ENCODE measurements at places on chromosomes 13 and 19.

- DNase-seq, result no peak
These were observed 106.3 kb upstream of the SERTM1 start for GRCh38 chr13:36567485-36567884.

DNA sequence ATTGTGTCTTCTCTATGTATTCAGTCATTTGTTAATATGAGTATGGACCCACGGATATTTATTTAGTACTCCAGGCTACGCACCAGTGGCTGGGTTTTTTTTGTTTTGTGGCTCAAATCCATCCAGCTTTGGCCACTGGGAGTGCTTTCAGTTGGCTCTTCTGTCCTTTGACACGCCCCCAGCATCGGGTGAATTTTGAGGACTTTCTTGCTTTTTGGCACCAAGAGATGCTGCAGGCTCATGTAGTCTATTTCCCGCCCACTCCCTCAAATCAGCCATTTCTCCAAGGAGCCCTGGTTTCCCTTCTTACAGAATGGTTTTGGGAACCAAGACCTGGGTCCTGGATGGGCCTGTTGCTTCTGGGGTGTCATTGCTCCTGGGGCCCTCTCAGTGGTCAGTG, 55.8 kb downstream of the SMARCA4 start:
- no peak for DNase-seq

GRCh38 chr13:40207001-40207478, 459.4 kb downstream of the FOXO1 start:
- DNase-seq, result no peak

- no peak for DNase-seq
These were observed 10.3 kb upstream of the RNF113B start for GRCh38 chr13:98187155-98187964.

DNA sequence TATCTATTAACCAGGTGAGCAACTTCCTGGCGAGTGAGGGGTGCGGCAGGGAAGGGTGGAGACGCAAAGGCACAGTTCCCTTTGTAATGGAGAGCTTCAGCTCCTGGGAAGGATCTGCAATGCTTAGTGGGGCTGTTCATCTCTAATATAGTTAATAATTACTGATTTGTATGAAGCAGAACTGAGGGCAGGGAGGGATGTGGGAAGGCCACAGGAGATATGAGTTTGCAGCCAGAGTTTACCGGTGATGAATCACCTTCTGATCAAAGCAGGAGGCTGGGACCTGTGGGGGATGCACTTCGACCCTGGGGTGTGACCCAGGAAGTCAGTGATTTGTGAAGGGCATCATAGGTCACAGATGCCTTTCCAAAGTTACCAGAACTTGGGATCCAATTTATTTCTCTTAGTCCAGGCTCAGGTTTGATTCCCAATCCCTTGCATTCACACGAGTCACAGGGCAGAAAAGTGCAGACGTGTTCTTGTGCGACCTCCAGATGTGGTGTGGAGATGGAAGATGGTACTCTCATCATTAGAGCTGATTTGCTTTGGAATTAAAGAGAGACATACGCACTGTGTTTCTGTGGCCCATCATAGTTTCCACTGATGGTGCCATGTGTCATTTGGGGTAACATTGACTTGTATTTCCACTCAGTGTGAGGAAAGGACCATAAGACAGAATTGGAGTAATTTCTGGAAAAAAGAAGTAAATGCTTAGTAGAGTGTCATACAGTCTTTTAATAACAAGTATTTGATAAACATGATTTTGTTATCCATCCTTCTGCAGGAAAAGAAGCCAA, 55.0 kb downstream of the LRCH1 start:
- no peak for DNase-seq

GRCh38 chr19:50420808-50421207, 2.1 kb downstream of the SPIB start:
- DNase-seq, result no peak

All from cortex of kidney (tissue), 1 donor.